ENCODE measurements at places on chromosomes 3 and 15.
A peak's percentile ranks its signal among the peaks of the same experiment; 100 is the strongest.

DNA sequence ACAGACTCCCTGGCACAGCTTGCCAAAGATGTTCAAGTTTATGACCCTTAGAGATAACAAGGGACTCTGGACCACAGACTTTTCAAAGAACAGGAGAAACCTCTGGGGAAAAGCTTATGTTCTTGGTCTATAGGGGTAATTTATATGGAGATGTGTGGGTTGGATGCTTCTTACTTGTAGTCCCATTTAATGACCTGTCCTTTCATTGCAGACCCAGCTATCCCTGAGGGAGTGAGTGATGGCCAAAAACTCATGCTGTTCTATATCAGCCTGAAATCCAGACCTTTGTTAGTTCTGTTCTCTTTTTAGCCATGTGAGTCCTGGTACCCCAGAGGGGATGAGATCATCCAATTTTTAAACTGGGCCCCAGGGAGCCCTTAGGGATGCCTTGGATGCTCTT, 43.7 kb upstream of the MRPL3 start:
- DNase-seq, result no peak

DNA sequence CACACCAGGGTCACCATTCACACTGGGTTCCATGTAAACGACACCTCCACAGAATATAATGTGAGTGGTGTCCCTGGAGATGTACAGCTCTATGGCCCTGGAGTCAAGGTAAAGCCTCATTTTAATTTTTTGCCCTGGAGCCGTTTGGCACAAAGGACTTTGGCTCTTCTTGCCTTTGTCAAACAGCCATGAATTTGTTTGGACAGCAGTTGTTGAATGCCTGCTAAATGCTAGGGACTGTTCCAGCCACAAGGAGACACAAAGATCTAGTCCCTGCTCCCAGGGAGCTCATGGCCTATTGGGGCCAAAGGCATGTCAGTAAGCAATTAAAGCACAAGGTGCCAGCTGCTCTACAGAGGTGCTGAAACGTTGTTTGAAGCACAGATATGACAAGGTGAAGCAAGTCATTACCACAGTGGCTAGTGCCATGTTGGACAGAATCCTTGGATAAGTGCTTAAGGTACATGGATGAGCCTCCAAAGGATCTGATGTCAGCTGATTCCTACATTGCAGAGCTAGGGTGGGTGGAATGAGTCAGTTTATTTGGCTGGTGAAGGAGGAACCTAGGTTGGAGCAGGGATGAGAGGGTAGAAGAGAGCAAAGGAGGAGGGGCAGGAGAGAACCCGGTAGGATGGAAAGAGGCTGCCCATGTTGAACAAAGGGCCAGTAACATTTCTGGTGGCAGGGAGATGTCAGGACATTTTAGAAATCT, 171.9 kb upstream of the CTDSPL start:
- no peak for DNase-seq

DNA sequence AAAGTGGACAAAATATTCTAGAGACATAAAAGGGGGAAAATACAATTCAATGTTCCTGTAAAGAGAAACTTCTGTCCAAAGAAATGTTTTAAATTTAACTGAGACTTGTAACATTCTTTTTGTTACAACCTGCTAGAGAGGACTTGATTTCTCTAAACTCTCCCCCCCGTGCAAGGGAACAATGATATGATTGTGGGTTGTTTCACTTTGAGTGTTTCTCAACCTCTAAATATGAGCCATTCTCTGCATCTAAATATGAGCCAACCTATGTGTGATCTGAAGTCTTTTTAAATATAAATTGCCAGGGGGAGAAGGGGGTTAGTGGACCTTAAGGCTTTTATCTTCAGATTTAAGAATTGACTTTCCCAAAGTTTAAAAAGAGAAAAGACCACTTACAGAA, 14.6 kb downstream of the ZNF860 start:
- DNase-seq, result no peak

DNA sequence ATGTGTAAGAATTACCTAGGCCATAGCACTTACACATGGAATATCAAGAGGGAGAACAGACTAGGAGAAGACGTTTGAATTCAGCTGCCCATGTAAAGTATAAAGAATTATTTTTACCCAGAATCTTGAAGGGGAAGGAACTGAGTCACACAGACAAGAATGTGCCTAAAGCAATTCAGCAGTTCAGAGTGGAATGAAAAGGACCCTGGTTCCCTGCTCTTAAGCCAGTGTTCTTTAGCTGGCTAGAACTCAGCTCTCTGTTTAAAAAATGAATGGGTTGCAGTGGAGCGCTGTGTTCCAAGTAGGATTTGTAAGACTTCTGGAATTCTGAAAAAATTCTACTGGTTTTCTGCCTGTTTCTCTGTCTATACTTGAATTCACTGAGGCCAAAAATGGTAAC, 440.2 kb downstream of the LPP start:
- no peak for DNase-seq

DNA sequence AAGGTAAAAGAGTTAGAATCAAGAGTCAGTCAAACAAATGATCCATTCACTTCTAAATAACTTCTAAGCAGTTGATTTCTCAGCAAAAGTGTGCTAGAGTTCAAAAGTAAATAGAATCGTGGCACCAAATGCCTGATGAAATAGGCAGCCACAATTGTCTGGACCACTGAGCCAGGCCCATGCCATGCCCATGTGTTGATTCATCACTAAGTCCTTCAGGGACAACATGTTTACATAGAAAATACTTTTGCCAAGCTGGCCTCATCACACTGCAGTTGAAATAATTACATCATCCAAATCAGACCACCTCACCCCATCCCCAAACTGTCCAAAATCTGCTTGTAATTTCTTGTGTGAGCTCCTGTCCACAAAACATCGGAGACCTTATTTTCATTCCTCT, 216.3 kb downstream of the IGSF11 start:
- DNase-seq, result no peak

- peak; percentile 72 for DNase-seq
These were observed 29.1 kb downstream of the EFCAB12 start for GRCh38 chr3:129399145-129399894.

- DNase-seq, result no peak
These were observed 44.3 kb downstream of the CERS3 start for GRCh38 chr15:100484443-100484842.

DNA sequence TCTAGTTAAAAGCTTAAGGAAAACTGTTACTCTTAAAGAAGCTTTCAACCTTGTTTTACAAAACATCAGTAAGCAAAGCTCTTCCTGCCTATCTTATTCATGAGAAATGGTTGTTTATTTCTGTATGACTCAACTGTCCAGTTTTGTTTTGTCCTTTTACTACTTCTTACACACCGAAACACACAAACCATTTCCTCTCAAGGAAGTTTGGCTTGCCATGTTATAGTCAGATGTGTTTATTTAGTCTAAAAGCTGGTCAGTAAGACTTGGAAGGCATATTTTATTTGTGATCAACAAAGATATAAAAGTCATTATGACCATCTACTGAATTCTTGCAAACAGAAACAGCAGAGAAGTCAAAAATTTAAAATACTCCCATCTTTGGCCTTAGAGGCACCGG, 53.2 kb upstream of the RBSN start:
- DNase-seq, result no peak

DNA sequence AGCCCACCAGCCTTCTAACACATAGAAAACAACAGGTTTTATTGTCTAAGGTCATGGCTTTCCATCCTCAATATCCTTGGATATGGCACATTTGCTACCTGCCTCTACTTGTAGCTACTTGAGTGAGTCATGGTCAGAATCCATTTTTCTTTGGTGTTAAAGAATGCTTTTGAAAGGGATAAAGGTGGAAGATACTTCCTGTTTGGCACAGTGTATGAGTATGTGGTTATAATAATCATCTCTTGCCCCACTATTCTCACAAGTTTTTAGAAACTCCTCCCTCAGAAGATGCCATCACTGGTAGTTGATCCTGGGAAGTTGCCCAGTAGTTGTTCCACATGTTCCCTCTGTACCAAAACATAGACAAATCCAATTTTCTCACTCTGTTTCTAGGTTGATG, 508.6 kb upstream of the IL12A start:
- no peak for DNase-seq

- DNase-seq, result no peak
These were observed 622.8 kb upstream of the AGTR1 start for GRCh38 chr3:148074946-148075345.

- DNase-seq, result no peak
These were observed 121.8 kb downstream of the SSR3 start for GRCh38 chr3:156433138-156433537.

GRCh38 chr15:101248274-101248673, 3.6 kb downstream of the CHSY1 start:
- DNase-seq, result no peak

GRCh38 chr3:49868862-49869466, 742 bp downstream of the CAMKV start:
- DNase-seq, result no peak

DNA sequence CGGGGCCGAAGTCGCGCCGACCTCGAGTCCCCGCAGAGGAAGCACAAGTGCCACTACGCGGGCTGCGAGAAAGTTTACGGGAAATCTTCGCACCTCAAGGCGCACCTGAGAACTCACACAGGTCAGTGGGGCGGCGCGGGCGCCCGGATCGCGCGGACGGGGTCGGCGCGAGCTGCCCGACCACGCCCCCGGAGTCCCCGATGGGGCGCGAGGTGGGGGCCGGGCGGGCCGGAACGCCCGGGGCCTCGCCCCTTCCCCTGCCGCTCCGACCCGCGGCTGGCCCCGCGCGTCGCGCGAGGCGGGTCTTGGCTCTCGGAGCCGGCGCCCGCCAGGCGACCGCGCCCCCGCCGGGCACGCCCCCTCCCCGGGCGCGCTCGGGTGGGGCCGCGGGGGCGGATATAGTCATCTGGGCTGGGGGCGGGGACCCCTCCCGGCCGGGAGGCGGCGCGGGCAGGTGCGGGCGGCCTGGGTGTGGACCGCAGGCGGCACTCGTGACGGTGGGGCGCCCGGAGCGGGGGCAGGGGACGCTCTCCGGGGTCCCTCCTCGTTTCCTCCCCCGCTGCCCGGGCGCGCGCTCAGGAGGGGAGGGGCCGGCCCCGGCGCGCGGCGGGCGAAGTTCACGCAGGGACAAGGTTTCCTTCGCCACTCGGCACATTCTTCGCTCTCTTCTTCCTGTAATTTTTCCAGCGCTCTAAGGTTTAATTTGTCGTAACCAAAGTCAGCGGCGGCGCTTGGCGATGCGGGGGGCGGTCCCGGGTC, 1.2 kb downstream of the KLF13 start:
- peak; percentile 72 for DNase-seq

DNA sequence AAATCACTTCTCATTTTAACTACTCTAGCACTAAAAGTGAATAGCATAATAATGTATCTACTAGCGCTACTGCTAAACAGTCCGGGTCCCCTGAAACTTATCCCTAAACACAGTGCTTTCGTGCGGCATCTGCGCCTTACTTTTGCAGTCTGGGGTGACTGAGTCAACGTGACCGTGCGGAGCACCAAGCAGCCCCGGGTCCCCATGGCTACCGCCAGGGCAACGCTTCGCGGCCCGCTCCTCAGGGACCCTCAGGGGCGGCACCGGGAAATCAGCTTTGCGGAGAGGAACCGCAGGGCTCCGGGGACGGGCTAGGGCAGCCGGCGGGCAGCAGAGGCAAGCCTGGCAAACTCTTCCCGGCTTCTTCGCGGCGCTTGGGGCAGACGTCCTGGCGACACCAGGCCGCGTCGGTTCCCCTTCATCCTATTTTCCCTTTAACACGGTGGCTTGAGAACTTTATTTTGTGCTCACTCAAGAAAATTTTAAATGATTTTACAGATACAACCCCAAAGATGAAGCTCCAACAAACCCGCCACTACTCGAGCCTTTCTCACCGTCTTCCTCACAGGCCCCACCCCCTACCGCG, 757 bp upstream of the DIPK2A start:
- peak; percentile 65 for DNase-seq

DNA sequence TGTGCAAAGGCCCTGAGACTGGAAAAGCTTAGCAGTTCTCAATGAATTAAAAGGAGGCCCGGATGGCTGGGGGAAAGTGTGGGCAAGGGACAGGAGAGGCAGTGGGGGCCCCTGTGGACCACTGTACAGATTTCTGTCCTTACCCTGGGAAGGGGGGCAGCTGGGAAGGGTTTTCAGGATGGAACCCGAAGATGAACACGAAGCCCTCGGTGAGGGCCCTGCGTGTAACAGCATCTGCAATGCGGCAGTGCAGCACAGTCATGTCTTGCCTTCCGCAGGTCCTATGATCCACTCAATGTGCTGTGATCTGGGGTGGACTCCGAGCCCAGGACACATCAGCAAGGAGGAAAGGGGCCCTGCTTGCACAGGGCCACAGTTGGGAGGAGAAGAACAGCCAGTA, 7.9 kb upstream of the ATP2B2 start:
- no peak for DNase-seq

- DNase-seq, result no peak
These were observed 54.6 kb downstream of the LPP start for GRCh38 chr3:188208516-188208981.

DNA sequence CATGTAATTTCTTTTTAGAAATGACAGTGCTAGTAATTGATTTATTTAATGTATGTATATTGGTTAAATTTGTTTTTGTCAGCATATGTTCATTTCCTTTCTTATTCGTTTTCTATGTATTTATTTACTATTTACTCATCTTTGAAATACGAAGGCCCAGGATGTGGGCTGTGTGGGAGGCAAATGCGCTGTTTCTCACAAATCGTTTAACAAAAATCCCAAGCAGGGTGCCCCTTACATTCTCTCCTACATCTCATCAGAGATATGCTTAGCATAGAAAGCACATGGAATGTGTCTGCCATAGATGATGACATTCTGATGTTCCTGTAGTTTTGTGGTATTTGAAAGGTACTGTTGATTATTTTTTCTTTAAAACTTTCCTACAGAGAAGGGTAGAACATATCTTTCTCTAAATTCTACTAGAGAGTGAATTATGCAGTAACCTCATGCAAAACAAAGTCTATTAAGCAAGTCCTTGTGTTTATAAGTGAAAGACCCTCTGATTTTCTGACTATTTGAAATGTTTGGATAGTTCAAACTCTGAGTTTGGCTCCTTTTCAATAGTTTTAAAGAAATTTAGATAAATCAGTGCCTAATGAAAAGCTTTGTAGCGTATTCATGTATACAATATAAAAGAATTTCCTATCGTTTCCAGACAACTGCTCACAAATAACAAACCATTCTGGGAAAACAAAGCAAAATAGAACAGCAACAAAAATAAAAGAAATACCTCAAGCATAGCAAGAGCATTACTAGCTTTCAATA, 111.1 kb upstream of the VGLL3 start:
- no peak for DNase-seq

Measured in memory B cell (primary cell).